Right lobe of liver (tissue), 6 donors: ENCODE measurements at places on chromosomes 16 and 17. TPM values are rescaled to one million over a fixed set of nuclear protein-coding genes. Genes with fewer than 3 reads are reported as not detected.
A peak's percentile ranks its signal among the peaks of the same experiment; 100 is the strongest.

The CSH1 gene
- not detected for total RNA-seq

The ABCA6 gene
- total RNA-seq, result 67.3 TPM

The ARHGDIG gene
- total RNA-seq, result not detected

The CCL16 gene
- 26.5 TPM for total RNA-seq

The ATP2A3 gene
- 3.4 TPM for total RNA-seq

The TOP2A gene
- 0.98 TPM for total RNA-seq

The CD79B gene
- 2.0 TPM for total RNA-seq

The ABI3 gene
- total RNA-seq, result 5.3 TPM

The RRAD gene
- total RNA-seq, result 7.7 TPM

- no peak for DNase-seq
- H3K4me1 ChIP-seq, result no peaks in the 10 kb centered on the region
- no peaks in the 10 kb centered on the region for H3K27me3 ChIP-seq
- H3K4me3 ChIP-seq, result peak overlapping the region; percentile 39
- no peaks in the 10 kb centered on the region for H3K36me3 ChIP-seq
Measured at GRCh38 chr17:43125967-43126910, 1.1 kb upstream of the BRCA1 start.

GRCh38 chr16:80330803-80331202 lies 210.0 kb upstream of the DYNLRB2 start:
- H3K4me1 ChIP-seq, result no peaks in the 10 kb centered on the region
- no peaks in the 10 kb centered on the region for H3K36me3 ChIP-seq
- no peak overlapping the region for H3K4me3 ChIP-seq
- no peak overlapping the region for H3K27ac ChIP-seq
- DNase-seq, result no peak

- H3K27ac ChIP-seq, result no peak overlapping the region
- H3K27me3 ChIP-seq, result no peaks in the 10 kb centered on the region
- H3K36me3 ChIP-seq, result no peaks in the 10 kb centered on the region
- no peak overlapping the region for H3K4me3 ChIP-seq
- H3K4me1 ChIP-seq, result no peaks in the 10 kb centered on the region
Measured at GRCh38 chr17:15377616-15378015, 36.2 kb upstream of the TEKT3 start.

DNA sequence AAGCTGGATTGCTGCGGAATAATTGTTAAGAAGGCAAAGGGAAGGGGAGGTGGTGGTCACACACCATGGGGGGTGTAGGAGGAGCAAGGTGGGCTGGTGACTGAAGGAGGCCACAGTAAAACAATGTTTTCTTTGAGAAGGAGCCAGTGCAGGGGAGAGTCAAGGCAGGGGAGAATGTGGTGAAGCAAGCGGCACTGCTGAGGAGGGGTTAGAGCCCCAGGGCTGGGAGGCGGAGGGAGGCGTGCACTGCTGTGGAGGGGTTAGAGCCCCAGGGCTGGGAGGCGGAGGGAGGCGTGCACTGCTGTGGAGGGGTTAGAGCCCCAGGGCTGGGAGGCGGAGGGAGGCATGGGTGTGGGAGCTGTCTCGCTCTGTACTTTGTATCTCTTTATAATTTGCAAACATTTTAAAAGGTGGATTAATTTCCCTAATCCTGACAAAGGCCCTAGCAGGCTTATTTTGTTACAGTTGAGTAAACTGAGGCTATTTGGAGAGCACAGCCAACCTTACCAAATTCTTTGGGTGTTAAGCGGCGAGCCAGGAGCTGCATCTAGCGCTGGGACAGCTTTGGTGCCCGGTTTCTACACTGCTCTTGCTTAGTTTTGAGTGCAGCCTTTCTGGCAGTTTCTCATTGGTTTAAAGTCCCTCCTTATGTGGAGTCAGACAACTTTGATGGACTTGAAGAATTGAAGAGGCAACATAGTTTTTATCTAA lies 20.9 kb downstream of the RPTOR start:
- H3K36me3 ChIP-seq, result no peaks in the 10 kb centered on the region
- no peaks in the 10 kb centered on the region for H3K27me3 ChIP-seq
- no peak overlapping the region for H3K27ac ChIP-seq
- no peaks in the 10 kb centered on the region for H3K4me1 ChIP-seq
- DNase-seq, result no peak

- H3K4me1 ChIP-seq, result no peaks in the 10 kb centered on the region
- no peaks in the 10 kb centered on the region for H3K36me3 ChIP-seq
- no peak for DNase-seq
- no peak overlapping the region for H3K27ac ChIP-seq
- H3K4me3 ChIP-seq, result no peak overlapping the region
- H3K27me3 ChIP-seq, result no peaks in the 10 kb centered on the region
Measured at GRCh38 chr17:48561884-48562810, 16.0 kb downstream of the HOXB4 start.

DNA sequence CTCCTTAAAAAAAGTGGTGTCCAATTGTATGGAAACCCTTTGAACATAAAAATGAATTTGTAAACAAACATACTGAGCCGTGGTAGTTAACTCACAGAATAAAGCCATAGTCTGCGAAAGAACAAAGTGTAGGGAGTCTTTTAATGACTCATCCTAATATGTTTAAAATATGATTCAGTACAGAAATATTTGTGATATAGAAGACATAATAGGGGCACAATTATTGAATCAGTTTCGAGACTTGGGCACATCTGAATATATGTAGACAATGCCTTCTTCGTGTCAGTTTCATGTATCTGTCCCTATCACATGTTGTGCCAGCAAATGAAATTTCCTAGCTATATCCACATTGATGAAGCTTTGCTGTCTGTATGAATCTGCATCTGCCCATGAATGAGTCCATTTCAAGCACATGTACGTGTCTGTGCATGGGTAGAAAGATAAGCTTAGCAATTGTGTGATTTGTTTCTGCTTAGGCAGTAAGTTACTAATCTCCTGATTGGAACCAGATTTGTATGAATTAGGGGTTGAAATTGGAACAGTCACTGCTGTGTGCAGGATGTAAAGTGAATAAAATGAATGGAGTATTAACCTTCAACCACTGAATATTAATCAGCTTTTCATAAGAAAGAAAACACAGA lies 112.5 kb upstream of the SOX9 start:
- no peaks in the 10 kb centered on the region for H3K36me3 ChIP-seq
- no peaks in the 10 kb centered on the region for H3K27me3 ChIP-seq
- no peak overlapping the region for H3K27ac ChIP-seq
- H3K4me1 ChIP-seq, result no peaks in the 10 kb centered on the region

GRCh38 chr17:1001640-1002411 lies 4.9 kb downstream of the TIMM22 start:
- H3K4me3 ChIP-seq, result no peak overlapping the region
- no peak for DNase-seq
- no peaks in the 10 kb centered on the region for H3K27me3 ChIP-seq
- no peak overlapping the region for H3K27ac ChIP-seq
- peaks cover 2% of the 10 kb centered on the region for H3K36me3 ChIP-seq

DNA sequence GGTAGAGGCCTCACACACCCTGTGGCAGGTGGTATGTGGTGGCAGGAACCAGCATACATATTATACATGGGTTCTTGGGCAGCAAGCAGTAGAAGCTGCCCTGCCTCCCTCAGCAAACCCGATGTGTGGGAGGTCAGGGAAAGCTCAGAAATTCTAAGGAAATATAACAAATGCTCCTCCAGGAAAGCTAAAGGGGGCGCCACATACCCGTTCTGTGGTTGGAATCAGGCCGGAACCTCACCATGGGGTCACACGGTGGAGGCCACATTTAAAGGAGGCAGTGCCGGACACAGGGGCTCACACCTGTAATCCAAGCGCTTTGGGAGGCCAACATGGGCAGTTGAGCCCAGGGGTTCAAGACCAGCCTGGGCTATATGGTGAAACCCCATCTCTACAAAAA lies 12.4 kb upstream of the KATNB1 start:
- DNase-seq, result no peak
- no peaks in the 10 kb centered on the region for H3K36me3 ChIP-seq
- H3K4me1 ChIP-seq, result no peaks in the 10 kb centered on the region
- H3K4me3 ChIP-seq, result no peak overlapping the region
- H3K27me3 ChIP-seq, result no peaks in the 10 kb centered on the region

- H3K27me3 ChIP-seq, result no peaks in the 10 kb centered on the region
- no peak overlapping the region for H3K27ac ChIP-seq
- H3K36me3 ChIP-seq, result no peaks in the 10 kb centered on the region
- H3K4me3 ChIP-seq, result no peak overlapping the region
- H3K4me1 ChIP-seq, result no peaks in the 10 kb centered on the region
- no peak for DNase-seq
Measured at GRCh38 chr17:12007466-12007865, 10.2 kb upstream of the ZNF18 start.

- no peaks in the 10 kb centered on the region for H3K4me1 ChIP-seq
- H3K27ac ChIP-seq, result no peak overlapping the region
- H3K27me3 ChIP-seq, result no peaks in the 10 kb centered on the region
- H3K4me3 ChIP-seq, result no peak overlapping the region
- DNase-seq, result no peak
Measured at GRCh38 chr17:62984801-62985200, 18.8 kb downstream of the TANC2 start.

DNA sequence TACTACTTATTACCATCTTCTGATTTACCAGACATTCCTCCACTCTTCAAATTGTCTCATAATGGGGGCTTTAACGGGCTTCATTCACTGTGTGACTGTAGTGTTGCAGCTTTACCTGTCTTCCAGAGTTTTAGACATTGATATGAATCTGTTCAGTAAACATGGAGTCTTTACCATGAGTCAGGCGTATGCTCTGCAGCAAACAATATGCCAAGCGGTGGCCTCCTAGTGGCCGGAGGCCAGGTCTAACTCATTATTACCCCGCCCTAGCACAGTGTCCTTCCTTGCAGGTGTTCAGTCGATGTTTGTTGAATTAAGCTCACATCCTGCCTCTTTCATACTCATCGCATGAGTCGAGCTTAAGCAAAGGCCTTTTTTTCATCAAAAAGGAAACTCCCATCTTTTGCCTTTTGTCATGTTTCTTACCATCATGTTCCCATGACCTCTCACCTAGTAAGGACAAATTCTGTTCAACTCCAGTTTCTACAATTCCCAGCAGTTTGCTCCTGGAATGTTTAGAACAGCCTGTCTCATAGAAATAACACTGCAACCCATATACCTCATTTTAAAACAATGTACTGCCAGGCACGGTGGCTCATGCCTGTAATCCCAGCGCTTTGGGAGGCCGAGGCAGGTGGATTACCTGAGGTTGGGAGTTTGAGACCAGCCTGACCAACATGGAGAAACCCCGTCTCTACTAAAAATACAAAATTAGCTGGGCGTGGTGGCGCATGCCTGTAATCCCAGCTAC lies 39.4 kb downstream of the TUBD1 start:
- no peak overlapping the region for H3K27ac ChIP-seq
- H3K36me3 ChIP-seq, result no peaks in the 10 kb centered on the region
- H3K4me1 ChIP-seq, result peaks cover 16% of the 10 kb centered on the region
- no peaks in the 10 kb centered on the region for H3K27me3 ChIP-seq
- H3K4me3 ChIP-seq, result no peak overlapping the region
- DNase-seq, result peak; percentile 58

GRCh38 chr17:66715745-66716156 lies 119.2 kb upstream of the CACNG5 start:
- no peaks in the 10 kb centered on the region for H3K4me1 ChIP-seq
- no peak overlapping the region for H3K4me3 ChIP-seq
- H3K27me3 ChIP-seq, result no peaks in the 10 kb centered on the region
- no peaks in the 10 kb centered on the region for H3K36me3 ChIP-seq
- no peak for DNase-seq

DNA sequence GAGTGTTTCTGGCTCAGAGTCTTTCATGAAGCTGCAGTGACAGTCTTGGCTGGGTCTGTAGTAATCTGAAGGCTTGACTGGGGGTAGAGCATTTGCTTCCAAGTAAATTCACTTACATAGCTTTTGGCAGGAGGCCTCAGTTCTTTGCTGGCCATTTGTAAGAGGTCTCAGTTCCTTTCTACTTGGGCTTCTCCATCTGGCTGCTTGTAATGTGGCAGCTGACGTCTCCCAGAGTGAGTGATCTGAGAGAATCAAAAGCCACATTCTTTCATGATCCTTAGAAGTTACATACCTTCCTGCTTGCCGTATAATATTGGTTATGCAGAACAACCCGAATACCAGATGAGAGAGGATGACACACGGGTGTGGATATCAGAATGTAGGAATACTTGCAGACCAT lies 39.8 kb downstream of the NF1 start:
- no peaks in the 10 kb centered on the region for H3K36me3 ChIP-seq
- H3K27ac ChIP-seq, result no peak overlapping the region
- H3K27me3 ChIP-seq, result no peaks in the 10 kb centered on the region

DNA sequence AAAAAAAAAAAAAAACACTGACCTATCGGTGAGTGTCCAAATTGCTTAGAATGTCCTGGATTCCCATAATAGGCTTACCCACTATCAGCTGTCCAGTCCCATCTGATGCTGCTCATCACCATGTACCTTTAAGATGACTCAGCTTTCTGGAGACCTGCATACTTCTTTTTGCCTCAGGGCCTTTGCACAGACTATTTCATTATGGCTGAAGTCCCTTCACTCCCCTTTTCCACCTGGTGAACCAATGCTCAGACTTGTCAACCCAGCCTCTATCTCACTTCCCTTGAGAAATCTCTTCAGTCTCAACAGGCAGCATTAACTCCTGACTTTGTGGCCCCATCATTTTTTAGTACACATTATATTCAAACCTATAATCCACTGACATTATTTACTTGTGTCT lies 29.7 kb upstream of the NUDT7 start:
- no peaks in the 10 kb centered on the region for H3K36me3 ChIP-seq
- H3K27me3 ChIP-seq, result no peaks in the 10 kb centered on the region
- H3K27ac ChIP-seq, result no peak overlapping the region
- no peak overlapping the region for H3K4me3 ChIP-seq
- no peaks in the 10 kb centered on the region for H3K4me1 ChIP-seq

DNA sequence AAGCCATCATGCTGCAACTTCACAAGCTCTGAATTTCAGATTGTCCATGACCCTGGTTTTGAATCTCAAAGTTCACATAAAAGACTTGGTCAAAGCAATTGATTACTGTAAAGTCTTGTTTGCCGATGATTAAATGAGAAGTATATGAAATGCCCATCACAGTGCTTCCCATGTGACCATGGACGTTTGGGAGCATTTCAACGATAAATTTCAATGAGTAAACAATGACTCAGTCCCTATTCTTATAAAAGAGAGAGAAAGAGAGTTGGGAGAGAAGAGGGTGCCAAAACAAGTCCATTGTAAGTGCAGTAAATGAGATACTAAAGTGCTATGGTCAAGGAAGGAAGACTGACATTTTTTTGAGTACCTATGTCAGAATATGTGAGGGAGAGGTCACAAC lies 276.9 kb downstream of the SOX9 start:
- no peaks in the 10 kb centered on the region for H3K36me3 ChIP-seq
- no peaks in the 10 kb centered on the region for H3K27me3 ChIP-seq
- no peak overlapping the region for H3K27ac ChIP-seq
- DNase-seq, result no peak
- H3K4me1 ChIP-seq, result no peaks in the 10 kb centered on the region
- no peak overlapping the region for H3K4me3 ChIP-seq

- H3K36me3 ChIP-seq, result no peaks in the 10 kb centered on the region
- peak; percentile 70 for DNase-seq
- no peaks in the 10 kb centered on the region for H3K4me1 ChIP-seq
- H3K4me3 ChIP-seq, result no peak within 1 kb of the TSS
Measured at GRCh38 chr16:10876799-10877341, at the start of gene CIITA. TSS of gene CIITA (plus strand) at chr16:10877202. CDS start at chr16:10877331, 129 bp downstream.
